ENCODE measurements at places on chromosomes 2 and 18.
A peak's percentile ranks its signal among the peaks of the same experiment; 100 is the strongest.

- DNase-seq = no peak
These were observed 181.4 kb downstream of the MYO5B start for GRCh38 chr18:50013363-50014138.

DNA sequence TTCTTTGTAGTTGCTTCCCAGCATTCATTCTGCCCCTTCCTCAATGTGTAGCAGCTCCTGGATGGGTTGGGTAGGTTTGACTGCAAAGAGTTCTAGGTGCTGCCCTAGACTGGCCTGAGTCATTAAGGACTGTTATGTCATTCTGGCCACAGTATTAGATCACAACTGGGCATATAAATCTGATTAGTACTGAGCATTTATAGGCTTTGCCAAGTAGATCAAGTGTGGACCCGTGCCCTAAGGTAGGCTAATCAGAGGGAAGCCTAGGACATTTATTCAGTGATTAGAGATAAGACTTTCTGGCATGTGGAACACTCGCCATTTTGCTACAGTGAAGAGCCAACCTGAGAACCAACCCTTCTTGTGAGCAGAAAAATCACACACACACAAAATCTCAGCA is 2.7 kb downstream of the KATNAL2 start:
- no peak for DNase-seq

DNA sequence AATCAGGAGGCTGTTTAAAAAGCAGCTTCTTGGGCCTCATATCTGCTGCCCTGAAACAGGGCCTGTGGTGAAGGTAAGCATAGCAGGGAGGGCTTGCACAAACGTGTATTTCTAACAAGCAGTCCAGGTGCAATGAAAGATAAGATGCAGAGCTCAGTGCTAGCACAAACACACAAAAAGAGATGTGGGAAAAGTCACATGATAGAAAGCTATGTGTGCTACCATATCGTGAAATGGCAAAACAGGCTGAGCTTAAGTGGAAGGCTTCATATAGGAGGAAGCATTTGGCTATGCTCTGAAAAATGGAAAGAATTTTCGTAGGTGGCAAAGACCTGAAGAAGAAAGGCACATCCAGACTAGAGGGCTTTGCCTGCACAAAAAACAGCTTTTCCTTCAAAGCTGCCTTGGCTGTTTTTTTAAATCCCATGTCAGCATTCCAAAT is 10.2 kb downstream of the RSAD2 start:
- DNase-seq = no peak

DNA sequence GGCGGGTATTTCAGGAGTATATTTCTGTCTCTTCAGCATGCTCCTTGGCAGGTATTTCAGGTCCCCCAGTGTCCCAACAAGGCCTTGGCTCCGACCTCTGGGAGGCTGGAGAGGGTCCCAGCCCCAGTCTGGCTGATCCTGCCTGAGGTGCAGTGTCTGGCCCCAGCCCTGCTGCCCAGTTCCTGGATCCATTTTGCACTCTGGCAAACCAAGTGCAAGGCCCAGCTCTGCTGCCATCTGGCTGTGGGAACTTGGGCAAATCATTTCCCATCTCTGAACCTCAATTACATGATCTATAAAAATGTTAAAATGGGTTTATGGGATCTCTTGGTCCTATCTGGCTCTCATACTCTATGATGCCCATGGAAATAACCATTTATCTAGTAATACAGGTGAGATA is 63.6 kb downstream of the ZBTB7C start:
- no peak for DNase-seq

DNA sequence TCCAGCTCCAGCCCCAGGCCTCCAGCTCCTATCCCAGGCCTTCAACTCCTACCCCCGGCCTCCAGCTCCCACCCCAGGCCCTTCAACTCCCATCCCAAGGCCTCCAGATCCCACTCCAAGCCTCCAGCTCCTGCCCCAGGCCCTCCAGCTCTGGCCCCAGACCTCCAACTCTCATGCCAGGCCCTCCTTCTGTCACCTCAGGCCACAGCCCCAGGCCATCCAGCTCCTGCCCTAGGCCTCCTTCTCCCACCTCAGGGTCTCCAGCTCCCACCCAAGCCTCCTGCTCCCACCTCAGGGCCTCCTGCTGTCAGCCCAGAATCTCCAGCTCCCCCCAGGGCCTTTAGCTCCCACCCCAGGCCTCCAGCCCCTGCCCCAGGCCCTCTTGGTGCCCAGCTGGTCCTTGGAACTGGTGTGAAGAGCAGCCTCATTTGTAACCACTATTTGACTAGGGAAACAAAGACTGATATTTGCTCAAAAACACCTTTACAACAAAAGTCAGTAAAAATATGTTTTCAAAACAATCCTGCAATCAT is 67.8 kb upstream of the SALL3 start:
- no peak for DNase-seq

GRCh38 chr2:219172231-219173154 is 2.7 kb upstream of the SLC23A3 start:
- DNase-seq = no peak

- DNase-seq = no peak
These were observed 46.8 kb upstream of the CTDP1 start for GRCh38 chr18:79632765-79633164.

GRCh38 chr2:119126650-119127049 is 31.9 kb downstream of the C1QL2 start:
- peak; percentile 17 for DNase-seq

DNA sequence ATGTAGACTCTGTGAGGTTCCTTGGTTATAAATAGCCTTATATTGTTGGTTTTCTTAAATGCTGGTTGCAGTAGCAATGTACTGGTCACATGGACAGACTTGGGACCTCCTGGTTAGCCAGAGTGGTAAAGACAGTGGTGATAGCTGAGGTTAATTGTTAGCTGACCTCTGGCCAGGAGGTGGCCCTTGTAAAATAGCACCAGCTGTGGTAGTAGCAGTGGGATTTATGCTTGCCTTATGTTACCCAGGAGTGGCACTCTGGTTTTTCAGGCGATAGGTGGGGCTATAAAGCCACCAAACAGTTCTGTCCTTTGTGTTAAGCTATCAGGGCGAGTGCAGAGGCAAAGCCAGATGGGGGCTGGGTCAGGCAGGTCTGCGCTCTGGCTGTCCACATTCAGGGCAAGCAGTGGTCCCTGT is 94.8 kb upstream of the SRD5A2 start:
- no peak for DNase-seq

DNA sequence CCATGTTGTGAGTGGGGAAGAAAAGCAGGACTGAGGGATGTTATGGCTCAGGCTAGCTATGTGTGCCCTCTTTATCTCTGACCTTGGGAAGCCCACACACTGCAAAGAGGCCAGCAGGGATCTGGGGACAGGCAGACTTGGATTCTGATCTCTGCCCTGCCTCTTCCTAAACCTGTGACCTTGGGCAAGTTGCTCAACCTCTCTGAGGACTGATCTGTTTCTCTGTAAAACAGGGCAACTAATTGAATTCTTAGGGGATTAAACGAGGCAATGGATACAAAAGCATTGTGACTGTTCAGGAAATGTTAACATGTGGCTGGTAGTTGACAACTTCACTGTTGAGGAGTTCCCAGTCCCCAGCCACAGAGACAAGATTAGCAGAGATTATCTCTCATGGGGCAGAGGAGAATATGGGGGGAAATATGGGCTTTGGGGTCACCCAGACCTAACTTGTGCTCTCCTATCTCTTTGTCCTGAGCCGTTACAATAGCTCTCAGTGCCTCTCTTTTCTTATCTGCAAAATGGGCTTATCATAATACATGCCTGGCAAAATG is 184.7 kb upstream of the GLI2 start:
- no peak for DNase-seq

DNA sequence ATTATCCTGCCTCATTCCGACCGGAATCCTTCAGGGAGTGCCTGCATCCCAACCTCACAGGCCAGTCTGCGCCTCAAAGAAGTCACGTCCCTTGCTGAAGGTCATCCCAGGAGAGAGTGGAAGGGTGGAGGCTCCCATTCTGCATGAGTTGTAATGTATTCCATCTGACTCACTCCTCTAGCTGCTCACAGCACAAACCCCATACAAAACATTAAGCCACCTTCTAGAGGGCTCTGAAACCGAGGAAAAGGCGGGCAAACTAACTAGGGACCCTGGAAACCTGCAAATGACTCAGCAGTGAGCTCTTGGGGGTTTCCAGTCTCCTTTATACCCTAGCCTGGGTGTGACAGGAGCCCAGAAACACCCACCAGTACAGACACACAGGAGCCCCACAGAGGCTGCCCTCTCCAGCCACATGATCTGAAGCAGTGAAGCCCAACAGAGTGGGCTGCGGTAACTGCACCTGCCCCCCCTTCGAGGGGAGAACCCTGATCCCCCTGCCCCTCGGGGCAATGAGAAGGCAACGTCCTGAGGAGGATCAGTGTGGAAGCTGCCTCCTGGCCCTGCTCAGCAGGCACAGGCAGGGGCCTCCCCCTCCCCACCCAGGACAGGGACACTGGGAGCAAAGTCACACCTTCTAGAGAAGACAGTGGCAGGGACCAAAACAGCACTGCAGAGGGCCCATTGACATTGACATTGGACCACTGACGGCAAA is 69.3 kb upstream of the SNTG2 start:
- no peak for DNase-seq

GRCh38 chr2:136301006-136301405 is 183.1 kb upstream of the CXCR4 start:
- no peak for DNase-seq

GRCh38 chr2:64748561-64748960 is 94.8 kb upstream of the SERTAD2 start:
- no peak for DNase-seq

DNA sequence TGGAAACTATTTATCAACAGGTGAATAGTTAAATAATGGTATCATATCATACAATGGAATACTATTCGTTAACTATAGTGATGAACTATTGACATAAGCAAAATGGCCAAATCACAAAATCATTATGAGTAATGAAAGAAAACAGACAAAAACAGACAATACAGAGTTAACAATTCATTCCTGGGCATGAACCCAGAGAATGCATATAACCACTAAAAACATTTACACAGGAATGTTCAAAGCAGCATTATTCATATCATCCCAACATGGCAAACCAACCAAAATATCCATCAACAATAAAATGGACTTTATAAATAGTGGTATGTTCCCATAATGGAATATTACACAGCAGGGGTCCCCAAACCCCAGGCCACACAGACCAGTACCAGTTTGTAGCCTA is 131.2 kb upstream of the CYP1B1 start:
- DNase-seq = no peak

- DNase-seq = no peak
These were observed 1.1 kb downstream of the CYBRD1 start for GRCh38 chr2:171523088-171524017.

GRCh38 chr2:119520696-119521432 is 3.4 kb downstream of the SCTR start:
- no peak for DNase-seq

- DNase-seq = no peak
These were observed 152.8 kb downstream of the TFCP2L1 start for GRCh38 chr2:121132054-121132761.

DNA sequence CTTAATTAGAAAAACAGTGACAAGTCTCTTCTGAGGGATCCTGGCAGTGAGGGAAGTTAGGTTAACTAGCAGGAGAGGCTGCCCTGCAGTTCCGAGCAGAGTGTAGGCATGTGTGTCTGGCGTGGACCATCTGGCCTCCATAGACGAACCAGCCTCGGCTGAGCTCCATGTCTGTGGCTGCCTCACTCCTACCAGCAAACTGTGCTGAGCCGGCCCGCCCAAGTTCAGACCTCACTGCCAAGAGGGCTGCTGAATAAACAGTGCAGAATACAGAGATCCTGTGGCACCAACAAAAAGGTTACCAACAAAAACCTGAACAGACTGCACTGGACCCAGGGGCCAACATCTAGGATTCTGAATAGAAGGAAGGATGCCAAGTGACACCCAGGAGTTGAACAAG is 27.3 kb downstream of the INO80C start:
- DNase-seq = no peak

DNA sequence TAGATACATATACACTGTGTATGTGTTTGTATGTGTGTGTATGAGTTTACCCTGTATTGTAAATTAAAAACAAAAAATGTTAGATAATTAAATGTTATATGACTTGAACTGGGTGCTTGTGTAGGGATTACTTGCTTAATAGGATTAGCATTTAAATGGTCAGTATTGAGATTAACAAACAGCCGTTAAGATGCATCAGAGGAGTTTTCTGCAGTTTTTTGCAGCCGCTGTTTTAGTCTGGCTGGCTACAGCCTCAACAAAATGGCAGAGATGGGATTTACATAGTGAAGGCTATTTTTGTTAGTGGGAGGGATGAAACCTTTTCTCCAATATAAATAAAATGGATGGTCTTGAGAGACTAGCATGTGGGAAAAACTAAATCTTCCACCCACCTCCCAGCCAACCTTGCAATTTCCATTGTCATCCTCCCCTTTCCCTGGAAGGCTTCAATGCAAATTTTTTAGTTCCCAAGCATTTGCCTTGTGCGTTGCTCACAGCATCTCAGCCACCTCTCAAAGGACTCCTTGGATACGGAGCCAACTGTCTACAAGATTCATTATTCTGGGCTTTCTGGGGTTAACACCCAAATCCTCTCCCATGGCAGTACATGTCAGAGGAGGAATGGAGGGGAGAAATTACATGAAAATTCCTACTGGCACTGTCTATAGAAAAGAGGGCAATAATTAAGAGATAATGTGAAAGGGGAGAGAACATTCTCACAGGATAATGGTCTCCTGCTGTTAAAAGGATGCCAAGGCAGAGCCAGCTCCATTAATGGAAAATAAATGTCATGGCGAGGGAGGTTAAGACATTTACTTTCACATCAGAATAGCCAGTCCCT is 351.9 kb downstream of the CDH2 start:
- no peak for DNase-seq

DNA sequence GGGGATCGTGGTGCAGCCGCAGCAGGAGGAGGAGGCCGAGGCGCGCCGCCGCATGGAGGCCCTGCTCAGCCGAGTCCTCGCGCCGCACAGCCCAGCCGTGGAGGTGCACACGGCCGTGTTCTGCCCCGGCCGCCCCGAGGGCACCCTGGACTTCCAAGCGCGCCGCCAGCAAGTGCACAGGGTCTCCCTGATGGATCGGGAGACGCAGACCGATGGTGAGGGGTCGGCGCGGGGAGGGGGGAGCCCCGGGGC is 5.1 kb upstream of the SPATA3 start:
- DNase-seq = no peak

DNA sequence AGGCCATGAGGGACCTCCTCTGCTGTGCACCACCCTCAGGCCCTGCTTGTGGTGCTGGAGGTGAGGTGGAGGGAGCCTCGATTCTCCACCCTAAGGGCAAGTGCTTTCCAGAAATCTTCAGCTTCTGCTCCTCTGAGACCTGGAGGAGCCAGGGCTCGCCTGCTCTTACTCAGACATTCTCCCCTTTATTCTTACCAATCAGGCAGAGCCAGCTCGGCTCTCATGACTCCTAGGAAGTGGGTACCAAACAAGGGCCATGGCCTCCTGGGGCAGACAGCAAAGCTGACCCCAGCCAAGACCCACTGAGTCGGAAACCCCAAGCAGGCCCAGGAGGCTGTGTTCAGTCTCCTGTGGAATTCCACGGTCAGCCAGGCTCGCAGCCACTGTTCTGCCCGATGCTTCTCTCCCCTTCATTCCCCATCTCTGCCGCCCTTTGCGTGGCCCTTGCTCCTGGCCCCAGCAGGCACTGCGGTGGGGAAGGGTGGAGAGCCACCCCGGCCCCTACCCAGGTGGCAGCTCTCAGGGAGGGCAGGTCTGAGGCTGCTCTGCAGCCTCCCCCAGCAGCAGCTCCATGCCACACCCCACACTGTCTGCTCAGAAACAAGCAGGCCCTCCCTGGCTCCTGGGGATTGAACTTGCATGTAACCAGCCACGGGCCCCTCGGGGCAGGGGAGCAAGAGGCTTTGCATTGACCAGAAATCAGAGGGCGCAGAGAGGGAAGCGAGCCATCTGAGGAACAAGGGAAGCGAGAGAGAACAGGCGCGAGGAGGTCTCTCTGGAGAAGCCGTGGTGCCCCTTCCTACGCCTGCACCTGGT is 24.0 kb downstream of the HS1BP3 start:
- no peak for DNase-seq

GRCh38 chr2:65746931-65747675 is 314.7 kb upstream of the SPRED2 start:
- no peak for DNase-seq
